ENCODE measurements at places on chromosomes 11 and 22. TPM values are rescaled to one million over a fixed set of nuclear protein-coding genes. Genes with fewer than 3 reads are reported as not detected.

DNA sequence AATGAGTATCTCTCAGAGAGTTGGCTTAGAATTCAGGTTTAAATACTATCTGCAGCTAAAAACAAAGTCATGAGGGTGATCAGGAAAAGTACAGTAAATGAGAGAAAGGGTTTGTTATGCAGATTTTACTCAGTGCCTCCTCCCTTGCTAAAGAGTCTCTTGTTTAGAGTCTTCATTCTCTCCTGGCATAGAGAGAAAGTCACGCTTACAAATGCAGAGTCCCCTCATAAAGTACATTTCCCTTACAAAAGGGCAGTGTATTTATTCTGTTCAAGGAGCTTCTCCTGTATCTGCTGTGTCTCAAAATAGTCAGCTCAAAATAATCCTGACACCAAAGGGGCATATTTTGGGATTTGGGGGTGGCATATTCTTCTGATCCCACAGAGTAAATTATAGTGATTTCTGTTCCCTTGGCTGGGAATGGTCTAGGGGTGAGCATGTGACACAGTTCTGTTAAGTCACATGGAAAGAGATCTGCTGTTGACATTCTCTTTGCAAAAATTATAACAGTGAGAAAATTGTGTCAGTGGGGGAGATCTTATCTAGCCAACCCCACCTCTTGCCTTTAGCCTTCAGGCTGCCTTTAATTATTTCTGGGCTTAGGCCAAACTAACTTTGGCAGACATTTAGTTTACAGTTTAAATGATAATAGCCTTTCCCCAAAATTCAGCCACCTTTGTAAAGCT is 102.9 kb downstream of the MTNR1B start:
- no peak for DNase-seq

DNA sequence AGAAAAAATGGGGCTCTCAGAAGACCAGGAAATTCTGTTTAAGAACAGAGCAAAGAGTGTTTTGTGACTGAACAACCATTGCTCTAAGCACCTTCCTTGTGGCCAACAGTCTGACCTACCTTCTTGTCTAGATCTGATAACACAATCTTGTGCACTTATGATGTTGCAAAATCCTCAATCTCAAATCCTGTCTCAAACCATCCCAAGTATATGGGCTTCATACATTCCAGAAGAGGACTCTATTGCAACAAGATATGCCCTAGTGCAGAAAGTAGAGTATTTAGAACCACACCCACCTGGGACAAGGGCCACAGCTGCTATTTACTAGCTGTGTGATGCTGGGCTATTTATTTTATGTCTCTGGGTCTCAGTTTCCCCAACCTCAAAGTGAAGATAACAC is 27.1 kb downstream of the RASSF10 start:
- DNase-seq, result no peak

DNA sequence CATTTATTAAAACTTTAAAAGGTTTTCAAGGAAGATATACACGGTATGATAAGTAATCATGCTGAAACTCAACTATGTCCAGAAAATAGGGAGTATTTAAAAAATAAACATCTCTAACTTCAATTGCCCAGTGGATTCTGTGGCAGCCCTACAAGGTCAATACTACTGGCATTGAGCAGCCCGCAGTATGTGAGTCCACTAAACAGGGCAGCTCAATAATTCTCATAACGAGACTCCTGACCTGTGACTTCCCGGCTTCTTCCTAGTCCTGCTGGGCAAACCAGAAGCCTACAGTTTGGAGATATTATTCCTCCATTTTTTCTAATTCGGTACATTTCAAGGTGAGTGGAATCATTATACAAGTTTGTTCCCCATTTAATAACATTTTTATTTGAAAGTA is 580.5 kb upstream of the CCDC90B start:
- DNase-seq, result no peak

OR9Q1 gene
- not detected for total RNA-seq

GRCh38 chr11:126355926-126356897 is 726 bp downstream of the ST3GAL4 start:
- peak; percentile 55 for DNase-seq

- DNase-seq, result no peak
These were observed 9.8 kb upstream of the ALX4 start for GRCh38 chr11:44319552-44320288.

DNA sequence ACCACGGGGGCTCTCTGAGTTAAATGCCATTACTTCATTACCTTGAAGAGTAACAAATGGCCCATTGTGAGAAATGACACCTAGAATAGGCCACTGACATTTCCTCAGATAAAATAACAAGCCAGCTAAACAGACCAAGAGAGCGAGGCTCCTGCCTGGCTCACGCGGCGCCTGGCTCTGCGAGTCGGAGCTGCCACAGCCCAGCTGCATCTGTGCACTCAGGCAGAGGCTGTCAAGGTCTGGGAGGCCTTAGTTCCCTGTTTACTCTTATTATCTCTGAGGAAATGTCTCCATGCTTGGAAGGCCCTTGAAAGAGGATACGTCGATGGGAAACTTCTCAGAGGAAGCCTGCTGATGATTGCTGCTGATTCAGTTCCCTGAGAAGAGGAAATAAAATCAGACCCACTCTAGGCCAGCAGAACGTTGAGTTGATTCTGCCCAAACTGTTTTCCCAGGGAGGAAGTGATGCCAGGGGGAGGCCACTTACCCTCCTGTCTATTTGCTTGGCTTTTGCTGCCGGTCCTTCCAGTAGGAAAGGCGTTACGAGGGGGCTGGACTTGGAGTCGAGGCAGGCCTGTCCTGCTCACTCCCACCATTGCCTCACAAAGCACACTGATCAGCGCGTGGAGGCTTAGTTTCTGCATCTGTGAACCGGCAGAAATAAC is 208.8 kb downstream of the TBC1D22A start:
- peak; percentile 37 for DNase-seq

DNA sequence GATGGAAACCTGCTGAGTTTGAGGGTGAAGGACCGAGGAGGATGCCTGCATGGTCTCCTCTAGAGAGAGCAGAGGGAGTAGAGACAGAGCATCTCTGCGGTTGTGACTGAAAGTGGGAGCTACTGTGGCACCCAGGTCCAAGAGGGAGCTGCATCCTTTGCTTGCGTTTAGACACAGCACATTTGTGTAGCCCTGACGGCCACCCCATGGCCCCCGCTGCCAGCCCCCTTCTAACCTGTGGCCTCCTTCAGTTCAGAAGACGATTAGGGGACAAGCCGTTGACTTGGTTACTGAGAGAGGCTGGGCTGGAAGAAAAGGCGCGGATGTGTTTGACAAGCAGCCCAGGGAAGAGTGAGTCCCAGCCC is 690.9 kb downstream of the BRD1 start:
- DNase-seq, result no peak

DNA sequence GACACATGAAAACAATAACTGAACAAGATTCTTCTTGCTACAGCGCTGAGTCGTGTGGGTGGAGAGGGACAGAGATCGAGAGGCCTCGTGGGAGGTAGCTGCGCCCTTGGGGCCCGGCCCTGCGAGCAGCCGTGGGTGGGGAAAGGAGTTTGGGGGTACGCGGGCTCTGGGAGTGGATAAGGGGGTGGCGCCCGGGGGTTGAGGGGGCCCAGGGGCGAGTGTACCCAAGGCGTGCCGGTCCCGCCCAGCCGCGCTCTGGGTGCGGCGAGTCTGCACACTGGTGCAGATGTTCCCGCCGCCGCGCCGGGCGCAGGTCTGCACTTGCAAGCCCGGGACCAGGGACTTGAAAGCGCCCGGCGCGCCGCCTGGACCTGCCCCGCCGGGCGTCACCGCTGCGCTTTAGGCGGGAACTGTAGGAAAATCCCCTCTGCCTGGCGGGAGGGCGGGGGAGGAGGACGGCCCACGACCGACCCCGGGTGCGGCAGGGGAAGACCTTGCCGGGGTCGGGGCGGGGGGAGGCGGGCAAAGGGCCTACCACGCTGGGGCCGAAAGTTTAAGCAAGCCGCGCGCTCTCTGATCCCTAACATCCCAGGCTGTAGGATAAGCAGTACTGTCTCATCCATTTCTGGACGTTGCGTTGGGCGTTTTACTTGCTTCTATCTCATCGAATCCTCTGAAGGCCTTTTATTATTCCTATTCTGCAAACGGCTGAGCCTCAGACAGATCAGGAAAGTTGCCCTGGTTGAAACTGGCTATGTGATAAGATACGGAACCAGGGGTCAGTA is 1.4 kb upstream of the KREMEN1 start:
- DNase-seq, result no peak

DNA sequence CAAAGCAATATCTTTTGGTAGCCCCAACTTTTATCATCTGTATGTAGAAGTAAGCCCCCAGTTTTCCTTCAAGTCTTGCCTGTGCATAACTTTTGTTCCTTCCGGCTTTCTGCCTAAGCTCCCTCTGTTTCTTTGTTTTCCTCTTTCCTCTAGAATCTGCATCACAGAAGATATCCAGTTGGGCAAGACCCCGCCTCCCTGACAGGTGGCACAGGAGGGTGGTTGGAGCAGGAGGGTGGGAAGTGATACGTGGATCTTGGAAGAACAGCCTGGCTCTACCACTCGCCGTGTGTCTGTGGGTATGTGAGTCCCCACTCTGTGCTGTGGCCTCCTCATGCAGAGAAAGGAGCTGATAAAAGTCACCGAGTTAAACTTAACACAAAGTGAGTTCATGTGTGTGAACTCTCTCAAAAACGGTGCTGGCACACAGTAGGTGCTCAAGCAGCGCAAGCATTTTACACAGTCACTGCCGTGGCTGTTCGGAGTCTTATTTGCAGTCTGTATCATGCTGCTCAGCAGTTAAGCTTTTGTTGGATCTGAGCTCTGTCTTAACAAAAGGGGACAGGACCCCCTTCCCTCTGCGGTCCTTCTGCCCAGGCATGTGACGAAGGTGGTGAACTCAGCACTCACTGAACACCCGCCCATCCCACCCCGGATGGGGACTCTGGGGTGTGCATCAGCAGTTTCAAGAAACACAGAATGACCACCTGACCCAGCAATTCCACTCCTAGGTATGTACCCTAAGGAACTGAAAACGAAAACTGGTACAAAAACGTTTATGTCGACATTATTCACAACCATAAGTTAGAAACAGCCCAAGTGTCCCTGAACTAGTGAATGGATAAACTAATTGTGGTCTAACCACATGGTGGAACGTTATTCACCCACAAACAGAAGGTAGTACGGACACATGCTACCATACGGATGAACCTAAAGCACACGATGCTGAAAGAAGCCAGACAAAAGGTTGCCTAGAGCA is 249.1 kb downstream of the CTTN start:
- DNase-seq, result no peak

GRAP2 gene
- total RNA-seq, result 1.6 TPM

CD3G gene
- 0.16 TPM for total RNA-seq

- no peak for DNase-seq
These were observed 53.5 kb downstream of the TEAD1 start for GRCh38 chr11:12727563-12728211.

DNA sequence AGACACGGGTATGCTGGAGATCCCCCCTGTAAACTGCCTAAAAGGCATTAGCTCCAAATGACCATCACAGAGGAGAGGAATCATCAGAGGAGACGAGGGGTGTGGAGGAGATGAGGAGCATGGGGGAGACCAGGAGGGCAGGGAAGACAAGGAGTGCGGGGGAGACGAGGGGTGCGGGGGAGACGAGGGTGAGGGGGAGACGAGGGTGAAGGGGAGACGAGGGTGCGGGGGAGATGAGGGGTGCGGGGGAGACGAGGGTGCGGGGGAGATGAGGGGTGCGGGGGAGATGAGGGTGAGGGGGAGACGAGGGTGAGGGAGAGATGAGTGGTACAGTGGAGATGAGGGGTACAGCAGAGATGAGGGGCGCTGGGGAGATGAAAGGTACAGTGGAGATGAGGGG is 17.5 kb upstream of the GAL start:
- no peak for DNase-seq

BBOX1 gene
- total RNA-seq, result not detected

SEC14L6 gene
- total RNA-seq, result not detected

SLC22A8 gene
- not detected for total RNA-seq

DNA sequence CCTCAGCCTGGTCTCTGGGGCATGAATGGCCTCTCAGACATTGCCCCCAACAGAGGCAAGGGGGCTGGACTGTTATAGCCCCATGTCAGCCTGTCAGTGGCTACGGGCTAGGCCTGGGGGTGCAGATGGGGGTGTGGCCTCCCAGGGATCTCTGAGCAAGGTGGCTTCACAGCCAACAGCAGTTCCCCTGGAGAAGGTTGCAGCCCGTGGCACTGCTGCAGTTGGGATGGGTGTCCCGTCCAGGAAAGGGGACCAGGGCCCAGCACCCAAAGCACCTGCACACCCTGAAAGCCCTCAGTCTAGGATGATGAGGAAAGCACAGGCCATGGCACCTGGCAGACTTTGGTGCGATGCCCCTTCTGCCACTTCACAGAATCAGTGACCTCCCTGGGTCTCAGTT is 101.3 kb downstream of the TP53I11 start:
- DNase-seq, result no peak

DNA sequence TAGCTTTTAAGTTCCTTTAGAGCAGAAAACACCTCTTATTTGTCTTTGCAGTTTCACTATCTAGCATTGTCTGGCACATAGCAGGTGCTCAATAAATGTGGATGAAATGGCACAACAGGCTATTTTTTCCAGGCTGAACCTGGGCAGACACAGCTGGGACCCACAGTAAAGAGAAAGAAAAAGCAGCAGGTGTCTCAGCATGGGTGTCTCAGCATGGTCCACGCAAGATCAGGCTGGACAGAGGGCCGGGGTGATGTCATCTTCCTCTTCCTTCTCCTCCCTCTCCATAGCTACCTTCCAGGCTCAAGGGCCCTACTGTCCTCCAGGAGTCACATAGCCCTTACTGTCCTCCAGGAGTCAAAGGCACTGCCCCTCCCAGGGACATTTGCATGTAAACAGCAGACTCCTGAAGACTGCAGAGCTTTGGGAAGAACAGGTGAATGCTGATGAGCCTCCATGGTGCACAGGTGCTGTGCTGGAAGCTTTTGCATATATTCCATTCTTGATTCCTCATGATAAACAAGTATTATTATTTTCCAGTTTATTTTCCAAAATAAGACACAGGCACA is 65.2 kb downstream of the DSCAML1 start:
- DNase-seq, result no peak

USP2 gene
- total RNA-seq, result 135 TPM

GRCh38 chr11:72814286-72815109 is at the start of gene ATG16L2:
TSS of gene ATG16L2 (plus strand) at chr11:72814411. CDS start at chr11:72814446, 35 bp downstream.
- peak; percentile 87 for DNase-seq

- DNase-seq, result no peak
These were observed 21.6 kb upstream of the TMA7B start for GRCh38 chr22:39938509-39939111.

ME3 gene
- total RNA-seq, result 33.4 TPM

DNA sequence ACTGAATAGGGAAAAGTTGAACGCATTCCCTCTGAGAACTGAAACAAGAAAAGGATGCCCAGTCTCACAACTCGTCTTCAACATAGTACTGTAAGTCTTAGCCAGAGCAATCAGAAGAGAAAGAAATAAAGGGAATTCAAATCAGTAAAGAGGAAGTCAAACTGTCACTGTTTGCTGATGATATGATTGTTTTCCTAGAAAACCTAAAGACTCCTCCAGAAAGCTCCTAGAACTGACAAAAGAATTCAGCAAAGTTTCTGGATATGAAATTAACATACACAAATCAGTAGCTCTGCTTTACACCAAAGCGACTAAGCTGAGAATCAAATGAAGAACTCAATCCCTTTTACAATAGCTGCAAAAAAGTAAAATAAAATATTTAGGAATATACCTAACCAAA is 471.2 kb upstream of the CNTN5 start:
- DNase-seq, result no peak

ABTB2 gene
- 24.7 TPM for total RNA-seq

GRCh38 chr11:97754976-97755375 is 1265.8 kb upstream of the CNTN5 start:
- DNase-seq, result no peak

Data from left ventricle myocardium inferior (tissue), 1 donor.